CD4-positive, alpha-beta T cell (primary cell): ENCODE measurements at places on chromosomes 5 and 9. TPM values are rescaled to one million over a fixed set of nuclear protein-coding genes. Genes with fewer than 3 reads are reported as not detected.

DNA sequence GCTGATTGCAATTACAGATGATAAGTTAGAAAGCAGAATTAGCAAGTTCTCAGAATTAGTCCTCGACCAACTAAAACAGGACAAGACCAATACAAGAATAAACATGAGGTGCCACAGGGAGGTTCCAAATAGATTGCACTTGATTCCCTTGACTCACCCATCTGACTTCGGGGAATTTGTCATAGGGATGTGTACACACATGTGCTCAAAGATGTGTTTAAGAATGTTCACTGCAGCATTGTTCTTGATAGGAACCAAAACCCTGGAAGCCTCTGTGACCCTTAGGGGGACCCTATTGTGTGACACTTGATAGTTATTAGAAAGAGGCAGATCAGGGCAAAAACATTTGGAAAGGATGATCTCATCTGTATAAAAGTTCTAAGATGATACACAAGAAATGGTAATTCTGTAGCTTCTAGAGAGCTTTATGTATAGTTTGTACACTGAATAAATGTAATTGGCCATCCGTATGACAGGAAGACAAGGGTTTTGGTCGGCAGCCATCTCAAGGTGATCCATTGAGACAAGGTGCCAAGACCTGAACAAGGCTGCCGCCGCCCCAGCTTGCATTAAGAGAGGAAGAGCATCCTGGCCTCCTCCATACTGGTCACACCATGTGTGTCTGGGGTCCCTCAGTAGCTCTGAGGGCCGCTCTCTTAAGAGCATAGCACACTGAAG, 48.2 kb upstream of the GARNL3 start:
- no peak for DNase-seq

The LCN10 gene
- not detected for total RNA-seq

DNA sequence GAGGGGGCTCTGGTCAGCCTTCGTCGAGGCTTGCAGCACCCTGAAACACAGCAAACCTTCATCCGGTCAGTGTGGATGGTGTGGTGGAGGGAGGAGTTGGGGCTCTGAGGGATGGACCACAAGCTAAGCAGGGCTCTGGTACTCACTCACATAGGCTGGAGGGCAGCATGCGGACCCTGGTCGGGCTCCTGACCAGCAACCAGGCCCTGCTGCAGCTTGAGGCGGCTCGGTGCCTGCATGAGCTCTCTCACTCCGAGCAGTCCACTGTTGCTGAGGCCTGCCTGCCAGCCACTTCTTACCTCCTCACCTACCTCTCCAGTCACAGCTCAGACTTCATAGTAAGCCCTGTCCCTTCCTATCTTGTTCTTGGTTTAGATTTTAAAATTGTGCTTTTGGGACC, 2.5 kb downstream of the TMCO6 start:
- DNase-seq = no peak

- no peak for DNase-seq
Measured at GRCh38 chr5:178117923-178118701, 4.8 kb downstream of the N4BP3 start.

- no peak for DNase-seq
Measured at GRCh38 chr9:127021664-127022363, 100.6 kb downstream of the ANGPTL2 start.

The CDC25C gene
- not detected for total RNA-seq

The NR4A3 gene
- 42.4 TPM for total RNA-seq

DNA sequence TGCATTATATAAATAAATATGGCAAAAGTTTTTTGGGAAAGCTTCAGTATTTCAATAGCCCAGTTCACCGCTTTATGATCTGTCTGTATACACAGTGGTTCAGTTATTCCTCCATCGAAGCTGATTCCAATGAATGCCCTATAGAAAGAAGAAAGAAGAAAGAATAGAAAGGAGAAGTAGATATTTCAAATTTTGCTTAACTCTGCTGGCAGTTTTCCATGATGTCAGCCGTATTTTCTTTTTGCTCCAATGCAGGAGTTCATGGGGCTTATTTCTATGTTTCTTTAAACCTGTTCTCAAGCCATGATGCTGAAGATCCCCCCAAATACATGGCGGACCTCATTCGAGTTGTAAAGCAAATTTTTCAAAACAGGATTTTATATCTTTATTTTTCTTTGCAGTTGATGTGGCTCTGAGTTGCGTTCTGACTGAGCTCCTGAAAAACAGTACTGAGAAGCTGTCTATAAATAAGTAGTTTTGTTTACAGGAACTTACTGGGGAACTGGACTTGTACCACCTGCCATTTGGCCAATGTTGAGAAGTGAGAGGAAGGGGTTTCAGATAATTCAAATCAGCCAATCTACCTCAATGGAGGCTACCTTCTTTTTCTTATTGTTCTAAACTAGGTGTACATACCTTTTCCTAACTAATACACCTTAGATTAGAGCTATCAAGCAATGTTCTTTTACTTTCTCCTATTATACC, 418.5 kb upstream of the MEF2C start:
- no peak for DNase-seq

The PCDHB11 gene
- not detected for total RNA-seq

- no peak for DNase-seq
Measured at GRCh38 chr9:19663570-19663969, 125.3 kb downstream of the SLC24A2 start.

- no peak for DNase-seq
Measured at GRCh38 chr9:2403701-2404100, 217.9 kb upstream of the VLDLR start.

- DNase-seq = no peak
Measured at GRCh38 chr5:177307544-177308363, 3.9 kb downstream of the MXD3 start.

GRCh38 chr9:122320413-122320881, 50.4 kb upstream of the PTGS1 start:
- DNase-seq = no peak

GRCh38 chr5:72266862-72267261, 53.2 kb downstream of the MRPS27 start:
- DNase-seq = no peak
